ENCODE measurements at places on chromosomes 16 and 17. TPM values are rescaled to one million over a fixed set of nuclear protein-coding genes. Genes with fewer than 3 reads are reported as not detected.

TBC1D3 gene
- total RNA-seq: not detected

C17orf100 gene
- 1.6 TPM for total RNA-seq

NKD1 gene
- total RNA-seq: 1.0 TPM

BPTF gene
- 24.2 TPM for total RNA-seq

PPY gene
- total RNA-seq: not detected

CCL7 gene
- total RNA-seq: 0.17 TPM

MMP2 gene
- total RNA-seq: 108 TPM

CA7 gene
- not detected for total RNA-seq

KRT33A gene
- 0.17 TPM for total RNA-seq

GRCh38 chr17:59800530-59800942 is 92.2 kb downstream of the TUBD1 start:
- peak; percentile 74 for DNase-seq

DNA sequence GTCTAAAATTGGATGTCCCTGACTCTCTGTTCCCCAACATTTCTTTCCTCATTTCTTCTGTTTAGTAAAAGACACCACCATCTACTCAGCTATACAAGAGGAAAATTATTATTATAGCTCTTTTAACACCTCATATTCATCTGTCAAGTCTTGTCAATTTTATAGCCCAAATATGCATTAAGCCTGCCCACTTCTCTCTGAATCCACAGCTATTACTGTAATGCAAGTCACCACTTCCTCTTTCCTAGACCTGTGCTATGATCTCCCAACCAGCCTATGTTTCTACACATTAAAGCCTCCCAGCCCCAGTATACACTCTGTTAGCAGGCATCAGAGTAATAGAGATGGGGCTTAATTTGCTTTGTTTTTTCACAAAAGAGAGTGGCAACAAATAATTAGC is 252.9 kb downstream of the GRIN2A start:
- no peak for DNase-seq

DNA sequence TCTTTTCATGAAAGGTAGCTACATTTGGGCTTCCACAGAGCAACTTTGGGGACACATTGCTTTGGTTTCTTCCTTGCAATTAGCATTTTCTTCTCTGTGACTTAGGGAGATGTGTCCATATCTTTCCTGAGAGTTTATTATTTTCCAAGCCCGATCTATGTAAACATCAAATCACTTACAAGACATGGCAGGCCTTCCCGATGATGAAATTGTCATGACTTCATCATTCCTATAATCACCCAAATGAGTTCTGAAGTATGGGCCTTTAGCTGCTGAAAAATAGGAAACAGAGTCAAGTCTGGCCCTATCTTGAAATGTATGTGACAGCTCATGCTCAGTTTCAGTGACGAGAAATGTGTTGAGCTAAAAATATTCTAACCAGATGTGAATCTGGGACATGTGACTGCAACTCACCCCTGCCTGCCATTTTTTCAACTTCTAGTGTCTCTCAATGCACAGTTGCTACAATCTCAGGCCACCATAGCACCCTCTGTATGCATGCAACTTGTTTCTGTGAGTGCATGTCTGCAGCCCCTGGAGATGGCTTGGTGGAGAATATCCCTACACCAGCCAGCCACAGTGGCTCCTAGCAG is 199.6 kb upstream of the MAF start:
- DNase-seq: no peak

- peak; percentile 41 for DNase-seq
Measured at GRCh38 chr16:71467810-71468209, 5.8 kb upstream of the ZNF23 start.

DNA sequence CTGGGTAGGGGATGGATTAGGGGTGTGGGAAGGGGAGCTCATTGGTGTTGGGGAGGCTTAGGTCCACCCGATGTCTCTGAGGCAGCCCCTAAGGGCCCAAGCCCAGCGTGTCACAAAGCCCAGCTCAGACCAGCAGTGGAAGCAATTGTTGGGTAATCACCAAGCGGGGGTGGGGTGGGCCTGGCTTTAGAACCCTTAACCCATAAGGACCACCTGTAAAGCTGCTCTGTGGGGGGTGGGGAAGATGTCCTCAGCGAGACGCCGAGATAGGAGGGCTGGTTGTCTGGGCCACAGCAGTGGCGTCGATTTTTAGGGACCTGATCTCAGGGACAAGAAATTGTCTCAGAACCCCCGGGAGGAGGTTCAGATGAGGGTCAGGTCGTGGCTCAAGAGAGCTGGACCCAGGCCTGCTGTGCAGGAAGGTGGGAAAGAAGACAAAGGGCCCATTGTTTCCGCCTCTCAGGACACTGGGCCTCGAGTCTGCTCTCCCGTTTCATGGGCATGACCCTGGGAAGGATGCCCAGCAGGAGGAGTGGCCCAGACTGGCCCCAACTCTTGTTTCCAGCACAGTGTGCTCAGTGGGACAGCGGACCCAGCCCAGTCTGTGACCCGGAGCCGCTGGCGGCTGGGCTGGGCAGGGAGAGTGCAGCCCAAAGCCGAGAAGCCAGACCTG is 15.9 kb downstream of the ST6GALNAC2 start:
- peak; percentile 46 for DNase-seq

- no peak for DNase-seq
Measured at GRCh38 chr16:88739139-88739976, 33.1 kb downstream of the CTU2 start.

- no peak for DNase-seq
Measured at GRCh38 chr17:3727041-3727440, 3.3 kb downstream of the HASPIN start.

DNA sequence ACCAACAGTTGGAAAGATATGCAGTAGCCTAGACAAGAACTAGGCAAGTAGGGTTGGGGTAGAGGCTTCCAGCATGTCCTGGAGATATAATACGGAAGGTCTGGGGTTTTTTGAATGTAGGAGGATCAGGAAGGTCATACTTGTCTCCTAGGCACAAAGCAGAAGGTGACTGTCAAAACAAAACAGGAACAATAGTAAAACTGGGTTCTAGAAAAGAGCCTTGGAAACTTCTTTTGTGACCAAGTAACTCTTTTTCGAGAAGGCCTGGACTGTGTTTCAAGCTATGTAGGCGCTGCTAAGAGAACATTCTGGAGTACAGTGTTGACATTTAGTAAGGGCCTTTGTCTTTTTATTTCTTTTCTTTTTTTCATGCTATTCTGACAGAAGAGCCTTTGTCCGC is 26.9 kb upstream of the TENT4B start:
- DNase-seq: no peak

GRCh38 chr16:56438038-56438437 is 12.7 kb upstream of the AMFR start:
- DNase-seq: no peak

DNA sequence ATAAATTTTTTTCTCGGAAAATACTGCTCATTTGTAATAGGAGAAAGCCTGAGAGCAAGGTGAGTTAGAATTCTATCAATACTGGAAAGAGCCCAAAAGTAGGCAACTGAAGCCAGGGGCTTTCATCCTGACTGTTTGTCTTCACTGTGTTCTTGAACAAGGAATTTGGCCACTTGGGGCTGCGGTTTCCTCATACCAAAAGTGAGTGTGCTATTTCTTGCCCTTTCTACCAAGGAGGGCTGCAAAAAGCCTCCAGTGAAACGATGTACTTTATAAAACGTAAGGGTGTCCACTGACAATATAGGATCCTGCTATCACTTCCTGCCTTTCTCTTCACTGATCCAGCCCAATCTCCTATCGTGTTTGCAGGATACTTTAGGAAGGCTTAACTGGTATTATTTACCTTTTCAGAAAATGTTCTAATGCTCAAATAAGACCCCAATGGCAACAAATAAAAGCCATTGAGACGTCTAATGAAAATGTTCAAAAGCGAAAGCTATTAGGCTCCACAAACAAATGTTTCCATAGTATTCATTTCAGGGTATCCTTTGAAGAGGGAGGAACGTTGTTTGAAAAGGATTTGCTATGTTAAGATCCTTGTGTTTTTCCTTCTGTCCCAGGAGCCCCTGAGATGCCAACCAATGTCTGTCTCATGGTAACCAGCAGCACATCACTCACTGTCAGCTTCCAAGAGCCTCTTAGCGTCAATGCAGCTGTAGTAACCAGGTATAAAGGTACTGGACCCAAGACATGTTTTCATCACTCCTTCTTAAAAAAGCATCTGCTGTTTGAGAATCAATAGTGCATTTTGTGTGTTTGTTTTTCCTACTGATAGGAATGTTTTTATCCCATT is 219.3 kb upstream of the NOG start:
- peak; percentile 37 for DNase-seq

- peak; percentile 61 for DNase-seq
Measured at GRCh38 chr16:49644145-49644463, 211.8 kb downstream of the ZNF423 start.

DNA sequence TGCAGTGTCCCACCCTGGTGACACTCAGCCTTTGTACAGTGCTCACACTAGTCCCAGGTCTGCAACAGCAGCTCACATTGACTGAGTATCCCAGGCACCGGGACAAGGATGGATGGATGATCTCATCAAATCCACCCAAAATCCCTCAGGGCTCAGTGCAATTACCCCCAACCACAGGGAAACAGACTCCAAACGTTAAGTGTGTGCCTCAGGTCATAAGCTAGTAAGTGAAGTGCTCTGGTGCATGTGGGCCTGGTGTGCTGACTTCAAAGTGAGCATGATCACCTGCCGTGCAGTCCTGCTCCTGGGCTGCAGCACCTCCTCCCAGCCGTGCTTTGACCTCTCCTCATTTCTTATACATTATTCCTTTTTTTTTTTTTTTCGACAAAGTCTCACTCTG is 31.2 kb upstream of the CD300E start:
- peak; percentile 2 for DNase-seq

- DNase-seq: peak; percentile 82
Measured at GRCh38 chr16:68084504-68085258, 489 bp upstream of the NFATC3 start.

- DNase-seq: peak; percentile 63
Measured at GRCh38 chr16:73058221-73058615, 10.3 kb upstream of the ZFHX3 start.

- peak; percentile 32 for DNase-seq
Measured at GRCh38 chr16:78235168-78235800, 135.8 kb downstream of the WWOX start.

GRCh38 chr17:65523411-65523810 is 38.0 kb downstream of the AXIN2 start:
- peak; percentile 57 for DNase-seq

- DNase-seq: peak; percentile 38
Measured at GRCh38 chr16:62254847-62255246, 218.6 kb upstream of the CDH8 start.

GRCh38 chr16:68756239-68756915 is 19.3 kb downstream of the CDH1 start:
- peak; percentile 44 for DNase-seq

- no peak for DNase-seq
Measured at GRCh38 chr17:41073676-41074075, 8.0 kb upstream of the KRTAP2-4 start.

DNA sequence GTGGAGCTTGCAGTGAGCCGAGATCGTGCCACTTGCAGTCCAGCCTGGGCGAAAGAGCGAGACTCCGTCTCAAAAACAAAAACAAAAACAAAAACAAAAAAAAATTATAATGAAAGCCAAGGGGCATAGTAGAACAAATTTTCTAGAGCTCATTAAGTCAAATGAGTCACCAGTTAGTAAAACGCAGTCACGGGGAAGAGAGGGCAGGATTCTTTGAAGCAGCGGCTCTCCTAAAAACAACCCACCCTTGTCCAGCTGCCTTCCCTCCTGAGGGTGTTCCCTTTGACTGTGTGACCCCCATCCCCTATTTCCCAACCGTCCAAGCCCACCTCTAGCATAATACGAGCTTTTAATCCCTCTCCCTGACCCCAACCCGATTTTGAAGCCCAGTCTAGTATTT is 44.1 kb upstream of the STH start:
- peak; percentile 27 for DNase-seq

DNA sequence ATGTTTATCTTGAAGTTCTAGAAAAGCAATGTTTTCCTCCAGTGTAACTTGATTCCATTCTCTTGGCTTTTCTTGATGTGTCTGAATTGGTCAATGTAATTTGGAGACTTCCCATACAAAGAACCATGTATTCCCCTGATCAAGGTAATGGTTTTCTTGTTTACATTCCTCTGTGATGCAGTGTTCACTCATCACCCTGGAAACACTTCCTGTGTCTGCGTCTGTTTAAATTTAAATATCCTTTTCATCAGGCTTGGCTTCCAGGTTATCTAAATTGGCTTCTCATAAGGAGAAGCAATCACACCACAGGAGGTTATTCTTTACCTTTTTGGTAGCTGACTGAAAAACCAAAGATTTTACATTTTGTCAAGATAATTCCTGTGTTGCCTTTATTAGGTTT is 237.3 kb upstream of the WSCD1 start:
- DNase-seq: peak; percentile 94

DNA sequence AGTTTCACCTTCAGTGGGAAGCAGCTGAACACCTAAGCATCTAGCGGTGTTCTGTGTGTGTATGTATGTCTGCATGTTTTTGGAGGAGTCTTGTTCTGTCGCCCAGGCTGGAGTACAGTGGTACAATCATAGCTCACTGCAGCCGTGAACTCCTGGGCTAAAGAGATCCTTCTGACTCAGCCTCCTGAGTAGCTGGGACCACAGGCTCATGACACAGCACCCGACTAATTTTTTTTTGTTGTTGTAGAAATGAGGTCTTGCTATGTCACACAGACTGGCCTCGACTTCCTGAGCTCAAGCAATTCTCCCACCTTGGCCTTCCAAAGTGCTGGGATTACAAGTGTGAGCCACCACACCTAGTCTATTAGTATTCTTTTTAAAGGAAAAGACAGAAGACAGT is 30.2 kb upstream of the FAAP100 start:
- DNase-seq: peak; percentile 62

GRCh38 chr17:69325518-69326376 is 1.2 kb downstream of the ABCA5 start:
- no peak for DNase-seq

DNA sequence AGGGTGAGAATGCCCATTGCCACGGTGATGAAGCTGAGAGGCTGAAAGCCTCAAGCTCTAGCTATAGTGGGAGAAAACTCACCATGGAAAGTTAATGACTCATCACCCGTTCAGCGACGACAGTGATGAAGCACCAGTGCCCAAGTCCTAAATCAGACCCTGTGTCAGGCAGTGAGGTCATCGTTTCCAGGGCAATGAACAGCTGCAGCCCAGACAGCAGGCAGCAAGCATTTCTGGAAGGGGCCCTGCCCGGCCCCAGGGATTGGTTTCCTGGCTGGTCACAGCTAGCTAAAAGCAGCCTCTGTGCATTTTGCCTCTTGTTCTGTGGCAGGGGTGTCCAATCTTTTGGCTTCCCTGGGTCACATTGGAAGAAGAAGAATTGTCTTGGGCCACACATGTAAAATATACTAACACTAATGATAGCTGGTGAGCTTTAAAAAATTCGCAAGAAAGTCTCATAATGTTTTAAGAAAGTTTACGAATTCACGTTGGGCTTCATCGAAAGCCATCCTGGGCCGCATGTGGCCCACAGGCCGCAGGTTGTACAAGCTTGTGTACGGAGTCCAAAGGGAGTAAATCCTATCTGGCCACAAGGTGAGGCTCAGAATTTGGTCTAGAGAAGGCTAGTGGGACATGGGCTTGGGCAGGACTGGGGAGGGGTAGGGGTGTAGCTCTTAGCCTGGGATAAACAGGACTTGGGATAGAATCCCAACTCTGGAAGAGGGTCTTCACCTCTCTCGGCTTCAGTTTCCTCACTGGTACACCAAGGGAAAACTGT is 40.6 kb downstream of the MIS12 start:
- DNase-seq: peak; percentile 98

GRCh38 chr17:75552425-75553294 is 27.2 kb downstream of the LLGL2 start:
- peak; percentile 12 for DNase-seq
